Activated naive CD8-positive, alpha-beta T cell treated with anti-CD3 and anti-CD28 coated beads, Interleukin-2, amount 10 ng/mL, durations not matched to agents 7 days and 5 days (primary cell): ENCODE measurements at places on chromosomes 6 and 20. TPM values are rescaled to one million over a fixed set of nuclear protein-coding genes. Genes with fewer than 3 reads are reported as not detected.

GRCh38 chr20:50943069-50943468 lies 11.8 kb upstream of the ADNP start:
- DNase-seq, result no peak

GRCh38 chr20:56776345-56776744 lies 147.2 kb downstream of the TFAP2C start:
- no peak for DNase-seq

DNA sequence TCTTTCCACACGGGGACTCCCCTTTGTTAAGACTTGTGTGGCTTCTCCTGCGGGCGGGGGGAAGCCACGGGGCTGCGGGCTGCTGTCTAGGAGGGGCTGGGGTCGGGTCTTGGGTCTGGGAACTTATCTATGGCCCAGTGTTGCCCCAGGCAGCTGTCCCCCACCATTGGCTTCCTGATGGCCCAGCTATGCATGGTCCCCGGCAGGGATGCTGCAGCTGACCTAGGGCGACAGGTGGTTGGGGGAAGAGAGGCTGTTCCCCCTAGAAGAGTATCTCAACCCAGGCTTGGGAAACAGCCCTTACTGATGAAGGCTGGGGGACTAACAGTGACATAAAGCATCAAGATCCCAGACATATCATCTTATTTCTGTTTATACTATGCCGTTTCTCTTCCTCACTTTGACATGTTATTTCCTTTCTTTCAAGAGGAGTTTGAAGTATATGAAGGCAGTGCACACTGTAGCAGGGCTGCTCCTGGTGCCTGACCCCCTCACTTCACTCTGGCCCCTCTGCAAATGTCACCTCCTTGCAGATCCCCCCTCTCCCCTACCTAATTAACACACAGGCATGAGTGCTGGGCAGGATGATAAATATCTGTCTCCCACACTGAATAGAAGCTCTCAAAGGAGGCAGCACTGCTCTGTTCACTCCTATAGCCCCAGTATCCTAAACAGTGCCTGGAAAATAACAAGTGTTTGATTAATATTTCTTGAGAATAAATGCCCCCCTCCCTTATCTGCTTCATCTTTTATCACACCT lies 87.0 kb downstream of the HIVEP2 start:
- DNase-seq, result peak; percentile 60

- no peak for DNase-seq
Measured at GRCh38 chr6:31246051-31246521, 25.8 kb downstream of the HLA-C start.

DNA sequence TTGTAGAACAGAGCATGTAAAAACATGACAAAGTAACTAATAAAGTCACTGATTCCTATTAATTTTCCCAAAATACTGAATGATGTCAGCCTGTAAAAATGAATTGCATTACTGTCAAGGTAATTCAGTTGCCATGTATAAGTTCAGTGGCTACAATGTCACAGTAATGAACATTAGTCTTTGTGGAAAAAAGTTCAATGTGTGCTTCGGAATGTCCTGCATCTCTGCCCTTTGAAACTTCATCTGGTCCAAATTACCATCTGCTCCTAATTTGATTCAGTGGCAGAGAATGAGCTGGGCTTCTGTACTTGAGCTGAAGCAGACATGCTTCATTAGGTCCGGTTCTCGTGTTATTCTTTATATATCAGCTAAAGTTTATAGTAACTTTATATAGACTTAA lies 567.4 kb downstream of the COL12A1 start:
- no peak for DNase-seq

GRCh38 chr6:75103431-75103830 lies 102.4 kb downstream of the COL12A1 start:
- DNase-seq, result no peak

DNA sequence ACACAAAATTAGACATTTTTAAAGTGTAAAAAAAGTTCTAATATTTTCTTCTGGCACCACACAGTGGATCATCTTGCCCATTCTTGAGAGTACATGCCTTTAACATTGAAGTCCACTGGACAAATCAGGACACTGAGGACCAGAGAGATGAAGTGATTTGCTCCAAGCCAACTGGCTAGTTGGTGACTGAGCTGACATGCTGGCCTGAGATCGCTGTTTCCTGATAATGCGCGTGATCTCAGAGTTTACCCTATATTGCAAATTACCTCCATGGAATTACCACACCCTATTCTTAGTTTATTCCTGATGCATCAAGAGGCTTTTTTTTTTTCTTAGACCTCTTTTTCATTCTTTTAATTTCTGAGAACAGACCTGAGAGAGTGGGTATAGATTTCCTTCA lies 432.8 kb downstream of the CD83 start:
- DNase-seq, result no peak

DNA sequence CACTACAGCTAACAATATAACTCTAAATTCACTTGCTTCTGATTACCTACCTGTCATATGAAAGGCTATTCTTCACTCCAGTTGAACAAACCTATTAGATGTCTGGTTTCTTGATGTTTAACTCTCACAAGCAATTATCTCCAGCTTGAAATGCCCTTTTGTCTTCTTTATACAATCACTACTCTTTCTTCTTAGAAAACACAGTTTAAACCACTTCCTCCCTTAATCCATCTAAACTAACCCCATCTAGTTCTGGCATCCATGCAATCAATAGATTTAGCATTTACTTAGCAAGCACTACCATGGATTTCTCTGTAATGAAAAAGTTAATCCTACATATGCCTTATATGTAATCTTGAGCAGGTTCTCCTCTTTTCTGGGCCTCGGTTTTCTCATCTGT lies 127.3 kb downstream of the ATXN1 start:
- DNase-seq, result no peak

DNA sequence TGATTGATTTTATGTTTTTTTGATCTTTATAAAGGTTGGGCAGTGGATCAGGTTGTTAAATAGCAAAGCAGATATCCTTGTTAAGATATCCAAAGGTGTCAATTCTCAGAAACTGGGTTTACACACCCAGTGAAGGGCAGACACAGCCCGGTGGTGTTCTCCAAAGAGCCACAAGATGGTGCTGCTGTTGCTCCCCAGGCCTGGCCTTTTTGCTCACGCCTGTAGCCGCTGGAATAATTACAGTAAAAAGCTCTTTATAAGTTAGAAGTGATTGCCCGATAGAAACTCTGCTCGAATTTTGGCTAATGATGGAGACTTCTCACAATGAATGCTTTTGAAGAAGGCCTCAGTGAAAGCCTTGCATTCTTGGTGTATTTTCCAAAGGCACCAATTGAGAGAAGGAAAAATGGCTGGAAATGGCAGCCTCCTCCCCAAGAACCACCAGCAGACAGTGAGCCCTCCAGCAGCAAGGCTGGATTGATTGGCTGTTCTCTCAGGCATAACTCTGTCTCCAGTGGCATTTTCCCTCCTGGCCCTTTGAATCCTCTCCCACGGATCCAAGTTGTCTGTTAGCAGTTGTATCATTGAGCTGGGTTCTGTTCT lies 120.5 kb upstream of the CHD6 start:
- peak; percentile 39 for DNase-seq

DNA sequence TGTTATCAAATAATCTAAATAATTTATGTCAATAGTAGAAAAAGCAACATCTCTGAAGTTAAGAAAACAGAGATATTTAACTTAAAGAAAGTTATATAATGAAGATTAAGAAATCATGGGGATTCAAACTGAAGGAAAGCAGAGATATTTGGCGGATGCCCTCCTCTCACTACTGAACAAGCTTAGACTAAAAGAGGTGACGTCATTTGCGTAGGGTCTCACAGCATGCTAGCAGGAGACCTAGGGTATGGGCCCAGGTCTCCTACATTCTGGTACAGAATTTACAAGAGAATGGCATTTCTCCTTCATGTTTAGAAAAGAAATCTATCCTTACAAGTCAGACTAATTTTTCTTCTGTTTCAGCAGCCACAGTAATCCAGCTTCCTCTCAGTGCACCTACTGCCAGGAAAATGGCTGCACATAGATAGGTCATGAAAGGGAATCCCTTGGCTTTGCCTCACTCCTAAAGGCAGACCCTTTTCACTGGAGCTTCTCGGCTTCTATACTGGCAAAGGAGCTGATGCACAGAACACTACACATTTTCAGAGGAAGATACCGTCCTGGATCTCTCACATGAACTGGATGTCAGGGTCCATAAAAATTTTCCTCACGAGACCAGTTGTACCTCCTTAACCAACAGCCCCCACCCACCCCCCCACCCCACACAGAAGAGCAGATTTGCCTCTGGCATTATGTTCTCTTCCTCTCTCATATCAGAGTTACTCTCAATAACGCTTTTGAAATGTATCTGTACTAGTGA lies 41.8 kb upstream of the DST start:
- no peak for DNase-seq

The TREM2 gene
- 2.8 TPM for total RNA-seq

The TMEM30A gene
- total RNA-seq, result 51.5 TPM

The FILIP1 gene
- total RNA-seq, result not detected
